ENCODE measurements at places on chromosomes 4 and X.

DNA sequence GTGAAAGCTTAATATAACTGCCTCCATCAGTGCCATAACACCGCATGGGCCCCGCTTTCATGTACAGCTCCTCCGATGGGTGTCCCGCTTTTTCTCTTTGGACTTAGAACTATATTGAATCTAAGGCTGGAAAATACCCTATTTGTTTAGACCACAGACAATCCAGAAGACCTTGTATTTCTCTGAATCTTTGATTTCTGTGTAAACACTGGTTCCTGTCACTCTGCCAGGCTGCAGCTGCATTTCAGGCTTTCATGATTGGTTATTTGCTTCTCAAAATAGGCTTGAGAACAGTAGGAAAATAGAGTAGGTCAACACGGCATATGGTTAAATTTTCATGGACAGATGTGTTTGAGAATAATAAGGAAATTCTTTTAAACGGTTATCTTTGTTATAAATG lies 80.0 kb downstream of the NWD2 start:
- DNase-seq, result no peak

DNA sequence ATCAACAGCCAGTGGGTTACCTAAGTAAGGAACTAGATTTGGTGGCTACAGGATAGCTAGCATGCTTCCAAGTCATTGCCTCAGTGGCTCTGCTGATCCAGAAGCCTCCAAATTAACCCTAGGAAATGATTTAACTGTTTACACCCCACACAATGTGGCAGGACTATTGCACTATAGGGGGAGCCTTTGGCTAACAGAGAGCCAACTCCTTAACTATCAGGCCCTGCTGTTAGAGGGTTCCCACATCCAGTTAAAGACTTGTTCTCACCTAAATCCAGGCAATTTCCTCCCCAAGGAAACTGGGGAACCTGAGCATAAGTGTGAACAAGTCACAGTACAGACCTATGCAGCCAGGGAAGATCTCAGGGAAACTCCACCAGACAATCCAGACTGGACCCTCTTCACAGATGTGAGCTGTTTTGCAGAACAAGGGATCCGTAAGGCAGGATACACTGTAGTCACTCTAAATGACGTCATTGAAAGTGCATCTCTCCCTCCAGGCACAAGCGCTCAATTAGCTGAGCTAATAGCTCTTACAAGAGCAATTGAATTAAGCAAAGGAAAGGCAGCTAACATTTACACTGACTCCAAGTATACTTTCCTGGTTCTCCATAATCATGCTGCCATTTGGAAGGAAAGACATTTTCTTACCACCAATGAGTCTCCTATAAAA lies 185.3 kb upstream of the SPOCK3 start:
- DNase-seq, result peak; percentile 63

GRCh38 chr4:153127760-153128494 lies 76.3 kb upstream of the TRIM2 start:
- DNase-seq, result peak; percentile 88

GRCh38 chrX:153366878-153367538 lies 33.1 kb downstream of the ZNF275 start:
- no peak for DNase-seq

GRCh38 chrX:107654872-107655761 lies 26.8 kb downstream of the PRPS1 start:
- DNase-seq, result peak; percentile 89

All from mesendoderm (in vitro differentiated cells).